ENCODE measurements at places on chromosomes 6 and 20. TPM values are rescaled to one million over a fixed set of nuclear protein-coding genes. Genes with fewer than 3 reads are reported as not detected.

The TFEB gene
- total RNA-seq: 5.6 TPM

The TRERF1 gene
- total RNA-seq: 4.1 TPM

The MAD2L1BP gene
- 19.2 TPM for total RNA-seq

The VWA7 gene
- total RNA-seq: under 0.01 TPM

The MUC22 gene
- not detected for total RNA-seq

The PRR18 gene
- total RNA-seq: not detected

The TSBP1 gene
- not detected for total RNA-seq

The ADGRG6 gene
- total RNA-seq: 49.9 TPM

The GHRH gene
- total RNA-seq: not detected

The KIAA0408 gene
- 1.3 TPM for total RNA-seq

The LINC00237 gene
- not detected for total RNA-seq

The MICB gene
- total RNA-seq: 17.2 TPM

The LAMA4 gene
- 494 TPM for total RNA-seq

The SLC12A5 gene
- total RNA-seq: 0.50 TPM

The PACSIN1 gene
- total RNA-seq: not detected

The LAMP5 gene
- 2.6 TPM for total RNA-seq

The TRIM10 gene
- total RNA-seq: not detected

The SAMD5 gene
- total RNA-seq: 4.0 TPM

The FAM229B gene
- total RNA-seq: 20.3 TPM

The HS3ST5 gene
- not detected for total RNA-seq

The TPD52L2 gene
- total RNA-seq: 123 TPM

The ZBTB12 gene
- total RNA-seq: 13.2 TPM

The ATRN gene
- total RNA-seq: 30.6 TPM

The WFDC5 gene
- total RNA-seq: not detected

Data from fibroblast of lung (primary cell).